ENCODE measurements at places on chromosomes 4 and X. TPM values are rescaled to one million over a fixed set of nuclear protein-coding genes. Genes with fewer than 3 reads are reported as not detected.

The ZNF718 gene
- 8.7 TPM for total RNA-seq

- DNase-seq, result no peak
Measured at GRCh38 chrX:153941336-153942252, 2.8 kb downstream of the RENBP start.

DNA sequence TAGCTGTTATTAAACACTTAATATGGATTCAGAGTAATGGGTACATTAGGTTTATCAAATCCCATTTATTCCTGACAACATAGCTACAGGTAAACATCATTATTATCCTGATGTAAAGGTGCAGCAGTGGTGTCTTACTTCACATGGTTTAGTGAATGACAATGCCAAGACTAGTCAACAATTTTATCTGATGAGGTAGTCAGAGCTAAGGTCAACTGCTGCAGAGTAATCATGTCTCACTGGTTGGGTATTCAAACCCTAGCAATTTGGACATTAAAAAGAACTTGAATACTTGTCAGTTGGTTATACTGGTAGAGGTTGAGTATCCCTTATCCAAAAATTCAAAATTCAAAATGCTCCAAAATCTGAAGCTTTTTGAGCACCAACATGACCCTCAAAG, 117.6 kb downstream of the MAB21L2 start:
- DNase-seq, result no peak

DNA sequence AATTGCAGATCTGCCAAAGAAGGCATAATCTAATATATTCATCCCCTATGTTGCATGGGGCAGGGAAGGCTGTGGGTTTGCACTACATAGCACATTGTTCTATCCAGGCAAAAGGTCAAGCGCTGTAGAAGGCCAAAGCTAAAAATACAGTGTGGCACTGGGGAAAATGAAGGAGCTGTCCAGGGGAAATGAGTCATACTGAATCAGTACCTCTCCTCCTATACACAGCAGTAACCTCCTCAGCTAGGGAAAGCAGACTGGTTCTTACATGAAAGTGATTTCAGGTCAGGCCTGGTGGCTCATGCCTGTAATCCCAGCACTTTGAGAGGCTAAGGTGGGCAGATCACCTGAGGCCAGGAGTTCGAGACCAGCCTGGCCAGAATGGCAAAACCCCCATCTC, 31.0 kb upstream of the SLC25A4 start:
- no peak for DNase-seq

The CABS1 gene
- total RNA-seq, result not detected

- no peak for DNase-seq
Measured at GRCh38 chrX:68822641-68823410, 6.0 kb upstream of the EFNB1 start.

The GAB1 gene
- 1.2 TPM for total RNA-seq

DNA sequence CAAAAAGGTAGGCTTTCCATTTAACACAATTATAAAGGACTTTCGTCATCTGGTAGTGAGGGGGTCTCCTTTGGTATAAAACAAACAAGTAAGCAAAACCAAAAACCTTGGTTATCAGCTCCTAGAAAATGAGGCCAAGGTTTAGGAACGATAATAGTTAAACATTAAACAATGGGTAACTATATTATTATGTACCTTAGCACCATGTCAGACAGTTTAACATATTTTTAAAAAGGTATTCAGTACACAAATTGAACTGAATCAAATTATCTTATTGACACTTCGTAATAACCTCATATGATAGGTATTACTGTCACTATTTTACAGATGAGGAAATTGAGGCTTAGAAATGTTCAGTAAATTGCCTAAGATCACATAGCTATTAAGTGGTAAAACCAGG, 32.1 kb upstream of the RAB9B start:
- DNase-seq, result no peak

DNA sequence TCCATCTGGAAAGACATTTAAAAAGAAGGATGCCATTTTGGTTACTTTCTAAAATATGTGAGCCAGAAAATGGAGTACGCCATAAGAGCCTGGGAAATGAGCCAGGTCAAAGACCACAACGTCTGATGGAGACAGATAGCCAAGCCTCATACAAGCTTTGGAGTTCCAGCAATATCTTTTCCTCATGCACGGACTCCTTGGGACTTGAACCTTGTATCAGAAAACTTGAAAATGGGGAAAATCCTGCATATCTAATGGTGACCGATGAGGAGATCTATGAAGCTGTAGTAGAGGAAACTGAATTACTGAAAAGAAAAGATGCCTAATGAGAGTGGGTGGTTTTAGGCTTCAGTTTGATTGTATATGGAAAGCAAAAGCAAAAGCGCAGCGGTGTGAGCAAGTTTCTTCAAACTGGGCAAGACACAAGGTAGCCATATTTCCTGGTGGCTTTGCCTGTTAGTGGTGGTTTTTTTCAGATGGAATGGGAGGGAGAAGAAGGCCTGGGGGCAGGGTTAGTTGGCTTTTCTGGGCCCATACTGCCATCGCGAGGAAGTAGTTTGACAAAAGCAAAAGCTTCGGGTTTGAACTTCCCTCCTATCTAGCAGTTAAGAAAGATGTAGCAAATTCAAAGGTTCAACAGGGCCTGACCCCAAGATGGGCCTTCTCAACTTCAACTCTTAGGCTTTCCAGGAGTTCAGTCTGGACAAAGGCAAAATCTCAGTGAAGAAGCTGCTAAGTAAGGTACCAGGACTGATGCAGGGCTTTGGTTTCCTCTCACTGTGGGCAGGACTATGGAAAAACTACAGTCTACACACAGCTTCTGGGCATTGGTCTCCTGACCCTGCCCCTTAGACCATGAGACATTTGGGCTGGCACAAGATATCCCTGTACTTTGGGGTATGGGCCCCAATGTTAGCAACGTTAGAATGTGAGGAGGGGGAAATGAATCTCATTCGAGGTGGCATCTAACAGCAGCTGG, 210.0 kb upstream of the STK26 start:
- peak; percentile 84 for DNase-seq

- no peak for DNase-seq
Measured at GRCh38 chrX:150080497-150080896, 142.2 kb upstream of the EOLA2 start.

The FAT4 gene
- 0.03 TPM for total RNA-seq

GRCh38 chr4:157165935-157166610, 54.5 kb upstream of the GRIA2 start:
- no peak for DNase-seq

GRCh38 chr4:13966231-13967195, 339.0 kb upstream of the BOD1L1 start:
- DNase-seq, result no peak

The MAOA gene
- 0.08 TPM for total RNA-seq

- no peak for DNase-seq
Measured at GRCh38 chr4:1086011-1086410, 27.4 kb downstream of the RNF212 start.

GRCh38 chr4:35760807-35761206, 483.5 kb downstream of the ARAP2 start:
- DNase-seq, result no peak

- no peak for DNase-seq
Measured at GRCh38 chr4:176726803-176727202, 65.9 kb downstream of the VEGFC start.

The UGT2B15 gene
- not detected for total RNA-seq

The ZBTB33 gene
- 21.3 TPM for total RNA-seq

DNA sequence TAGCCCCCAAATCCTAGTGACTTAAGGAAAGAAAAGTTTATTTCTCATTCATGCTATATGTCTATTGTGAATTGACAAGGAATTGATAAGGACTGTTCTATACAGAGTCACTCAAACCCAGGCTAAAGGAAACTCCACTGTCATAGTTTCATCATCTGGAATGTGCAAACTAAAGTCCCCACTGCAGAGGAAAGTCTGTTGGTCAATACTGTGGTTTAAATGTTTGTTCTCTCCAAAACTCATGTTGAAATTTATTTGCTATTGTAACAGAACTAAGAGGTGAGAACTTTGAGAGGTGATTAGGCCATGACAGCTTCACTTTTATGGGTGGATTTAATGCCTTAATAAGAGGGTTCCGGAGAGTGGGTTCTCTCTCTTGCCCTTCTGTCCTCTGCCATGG, 149.6 kb downstream of the COX18 start:
- no peak for DNase-seq
